NCI-H187 treated with DMSO at 0.1 percent for 48 hours (cell line): ENCODE measurements at places on chromosomes 4 and X.

GRCh38 chr4:153877898-153878297, 89.0 kb upstream of the SFRP2 start:
- no peak for DNase-seq

DNA sequence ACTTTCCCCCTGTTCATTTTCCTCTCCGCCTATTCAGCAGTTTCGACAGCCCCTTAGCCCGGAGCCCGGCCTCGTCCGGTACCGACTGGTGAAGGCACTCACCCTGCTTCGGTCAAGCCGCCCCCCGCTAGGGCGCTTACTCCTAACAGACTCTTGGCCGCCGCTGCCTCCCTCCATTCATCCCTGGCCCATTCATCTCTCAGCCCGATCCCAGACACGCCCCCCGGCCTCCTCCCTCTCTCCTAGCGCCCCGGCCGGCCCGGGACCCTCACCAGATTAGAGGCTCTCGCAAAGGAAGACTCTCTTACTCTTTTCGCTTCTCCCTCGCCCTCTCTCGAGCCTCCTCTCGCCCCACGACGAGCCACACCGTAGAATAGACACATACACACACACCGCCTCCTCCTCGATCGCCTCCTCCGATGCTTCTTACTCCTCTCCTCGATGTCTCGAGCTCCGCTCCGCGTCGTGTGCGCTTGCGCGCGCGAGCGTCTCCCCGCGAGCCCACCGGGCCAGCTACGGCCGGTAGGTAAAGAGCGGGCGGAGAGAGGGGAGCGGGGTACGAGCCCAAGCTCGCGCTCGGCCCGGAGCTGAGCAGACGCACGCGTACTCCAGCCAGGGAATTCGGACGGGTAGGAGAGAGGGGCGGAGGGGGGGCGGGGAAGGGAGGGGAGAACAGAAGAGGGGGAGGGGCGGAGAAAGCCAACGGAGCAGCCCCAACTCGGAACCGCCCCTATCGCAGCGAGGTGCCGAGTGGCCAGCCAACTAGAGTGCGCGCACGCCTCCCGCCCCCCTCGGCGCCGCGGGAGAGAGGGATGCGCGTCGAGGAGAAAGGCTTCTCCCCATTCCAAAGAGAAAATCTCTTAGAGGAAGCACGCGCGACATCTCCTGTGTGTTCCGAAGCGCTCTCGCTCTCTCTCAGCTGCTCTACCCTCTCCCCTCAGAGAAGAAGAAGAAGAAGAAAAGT, at the start of gene WNK3:
Gene WNK3 (minus strand): TSS at position 633 of the 964 bp plus-strand sequence.
- DNase-seq: peak; percentile 2

- no peak for DNase-seq
Measured at GRCh38 chrX:100895365-100896075, 21.4 kb upstream of the NOX1 start.

- no peak for DNase-seq
Measured at GRCh38 chr4:73944061-73944875, 37.6 kb downstream of the PF4 start.

GRCh38 chr4:64251781-64252180, 157.5 kb downstream of the TECRL start:
- DNase-seq: no peak

DNA sequence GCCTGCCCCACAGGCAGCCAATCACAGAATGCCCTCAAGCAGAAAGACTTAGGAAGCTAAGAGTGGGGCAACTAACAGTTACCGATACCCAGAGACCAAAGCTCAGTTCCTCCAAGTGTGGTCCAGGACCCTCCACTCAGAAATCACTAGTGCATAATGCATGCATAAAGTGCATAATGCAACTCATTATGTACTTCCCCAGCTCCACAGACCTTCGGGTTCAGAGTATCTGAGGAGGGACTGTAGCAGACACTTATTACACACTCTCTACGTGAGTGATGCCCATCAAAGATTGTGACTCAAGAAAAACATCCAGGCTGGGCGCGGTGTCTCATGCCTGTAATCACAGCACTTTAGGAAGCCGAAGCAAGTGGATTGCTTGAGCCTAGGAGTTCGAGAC, 328.0 kb downstream of the BCOR start:
- no peak for DNase-seq

GRCh38 chr4:3122081-3122563, 47.6 kb downstream of the HTT start:
- no peak for DNase-seq

GRCh38 chrX:136228839-136229207, 22.4 kb downstream of the MAP7D3 start:
- DNase-seq: no peak

GRCh38 chrX:128883650-128884049, 639.6 kb downstream of the SMARCA1 start:
- DNase-seq: no peak

DNA sequence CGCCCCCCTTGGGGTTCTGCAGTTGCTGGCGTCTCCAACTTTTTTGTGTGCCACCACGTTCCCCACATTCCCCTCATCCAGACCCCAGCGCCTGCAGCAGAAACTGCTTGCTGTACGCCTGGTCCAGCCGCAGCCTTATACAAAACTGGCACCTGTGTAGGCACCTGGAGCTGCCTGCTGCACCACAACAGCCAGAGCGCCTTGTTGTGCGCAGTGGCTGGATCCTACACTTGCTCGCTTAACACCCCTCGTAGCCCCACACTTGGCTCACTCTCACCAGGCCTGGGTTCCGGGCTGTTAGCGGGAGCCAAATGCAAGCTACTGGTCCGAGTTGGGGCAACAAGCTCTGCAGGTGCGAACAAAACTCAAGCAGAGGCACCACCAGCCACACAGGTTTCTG, 136.8 kb downstream of the TECRL start:
- DNase-seq: no peak

- DNase-seq: no peak
Measured at GRCh38 chr4:6471307-6472007, 957 bp downstream of the PPP2R2C start.

DNA sequence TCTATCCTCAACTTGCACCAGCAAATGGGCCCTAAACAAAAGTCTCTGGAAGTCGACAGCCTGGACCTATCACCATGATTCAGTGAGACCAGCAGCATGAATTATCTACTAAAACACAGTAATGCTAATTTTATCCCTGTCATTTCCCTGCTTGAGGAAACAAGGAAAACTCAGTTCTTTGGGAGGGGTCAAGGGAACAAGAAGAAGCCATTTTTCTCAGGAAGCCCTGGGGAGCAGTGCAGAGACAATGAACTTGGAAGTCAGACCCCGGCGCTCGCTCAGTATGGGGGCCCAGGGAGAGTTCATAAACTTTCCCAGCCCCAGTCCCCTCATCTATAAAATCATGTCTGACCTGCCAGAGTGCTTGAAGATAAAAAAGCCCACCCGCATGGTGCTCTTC, 50.4 kb downstream of the DCTD start:
- DNase-seq: no peak

DNA sequence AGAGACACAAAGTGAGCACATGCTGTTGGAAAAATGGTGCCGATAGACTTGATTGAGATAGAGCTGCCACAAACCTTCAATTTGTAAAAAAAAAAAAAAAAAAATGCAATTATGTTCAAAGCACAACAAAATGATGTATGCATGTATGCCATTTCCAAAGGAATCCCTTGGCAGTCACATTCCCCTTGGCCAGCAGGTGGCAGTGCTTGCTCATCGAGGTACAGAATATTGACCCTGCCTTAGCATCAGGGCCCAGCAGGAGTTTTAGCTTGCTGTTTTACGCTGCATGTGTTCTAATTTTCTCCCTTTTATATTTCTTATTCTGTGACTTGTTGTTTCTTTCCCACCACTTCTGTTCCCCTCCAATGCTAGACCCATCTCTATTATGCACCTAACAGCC, 34.5 kb upstream of the CYBB start:
- DNase-seq: no peak

DNA sequence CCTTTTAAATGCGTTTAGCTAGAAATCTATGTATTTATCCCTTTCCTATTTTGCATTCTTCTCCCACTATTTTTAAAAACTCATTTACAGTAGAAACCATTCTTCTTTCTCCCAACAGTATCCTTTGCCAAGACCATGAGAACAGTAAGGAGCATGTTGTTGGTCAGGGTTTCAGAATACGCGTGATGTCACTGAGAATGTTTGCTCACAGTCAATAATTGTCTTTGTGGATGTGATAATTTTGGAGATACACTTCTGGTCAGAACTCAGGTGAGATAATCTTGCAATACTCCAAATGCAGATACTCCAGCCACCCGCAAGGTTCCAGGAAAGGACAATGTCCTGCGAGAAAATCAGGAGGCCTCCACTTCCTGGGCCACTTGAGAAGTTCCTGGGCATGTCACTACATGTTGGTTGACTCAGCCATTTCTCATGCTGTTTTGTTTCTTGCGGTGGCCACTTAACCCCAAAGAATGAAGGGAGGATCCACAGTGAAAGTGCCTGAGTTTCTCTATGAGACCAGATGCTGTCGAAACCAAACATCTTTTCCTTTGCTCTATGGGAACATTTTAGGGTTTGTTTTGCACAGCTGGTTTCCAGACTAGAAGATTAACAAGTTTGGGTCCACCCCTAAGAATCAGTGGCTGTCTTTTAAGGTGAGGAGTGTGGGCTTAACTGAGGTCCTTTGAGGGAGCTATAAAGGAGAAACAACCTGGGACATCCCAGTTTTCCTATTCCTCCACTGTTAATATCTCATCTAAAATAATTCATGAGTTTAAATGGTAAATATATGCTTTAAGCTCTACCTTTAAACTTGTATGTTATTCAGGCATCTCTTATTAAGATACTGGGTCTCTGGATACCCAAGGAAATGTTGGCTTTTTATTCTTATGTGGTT, 116.0 kb downstream of the SOWAHB start:
- no peak for DNase-seq

- no peak for DNase-seq
Measured at GRCh38 chr4:158588285-158588684, 66.6 kb downstream of the RXFP1 start.

DNA sequence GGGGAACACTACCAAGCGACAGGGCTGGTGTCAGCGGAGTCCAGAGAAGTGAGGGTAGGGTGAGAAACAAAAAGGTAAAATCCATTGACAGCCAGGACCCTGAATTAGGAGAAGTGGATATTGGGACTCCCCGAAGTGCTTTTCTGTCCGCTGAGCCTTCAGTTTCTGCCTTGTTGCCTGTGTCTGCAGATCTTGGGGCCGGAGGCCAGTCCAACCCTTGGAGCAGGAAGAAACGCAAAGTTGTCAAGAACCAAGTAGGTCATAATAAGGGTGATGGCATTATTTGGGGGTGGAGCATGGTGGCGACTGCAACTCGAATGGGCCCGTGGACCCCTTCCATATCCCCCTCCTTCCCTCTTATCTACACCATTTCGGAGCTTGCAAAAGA, 1.0 kb downstream of the ARMCX1 start:
- DNase-seq: no peak

DNA sequence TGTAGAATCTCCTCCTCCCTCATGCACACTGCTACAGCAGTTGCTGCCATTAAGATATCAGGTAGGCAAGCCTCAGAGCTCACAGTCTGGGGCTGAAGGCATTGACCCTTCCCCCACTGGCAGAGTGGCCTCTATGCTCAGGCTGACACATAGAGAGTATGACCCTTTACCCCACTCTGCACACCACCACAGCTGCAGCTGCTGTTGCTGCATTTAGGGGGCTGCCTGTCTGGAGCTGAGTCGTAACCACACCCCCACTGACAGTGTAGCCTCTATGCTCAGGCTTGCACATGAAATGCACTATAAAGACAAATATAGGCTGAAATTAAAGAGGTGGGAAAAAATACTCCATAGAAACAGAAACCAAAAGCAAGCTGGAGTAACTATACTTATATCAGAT, 289.3 kb upstream of the PABPC4L start:
- DNase-seq: no peak

GRCh38 chr4:154417373-154417673, 74.3 kb downstream of the DCHS2 start:
- no peak for DNase-seq

GRCh38 chr4:77025643-77026321, 50.0 kb downstream of the CCNI start:
- no peak for DNase-seq
